ENCODE measurements at places on chromosomes 2 and 18.

- DNase-seq: peak; percentile 77
These were observed 16.1 kb downstream of the WNT10A start for GRCh38 chr2:218896501-218897393.

GRCh38 chr2:121530212-121530705, 421 bp upstream of the RNU4ATAC start:
- DNase-seq: peak; percentile 81

DNA sequence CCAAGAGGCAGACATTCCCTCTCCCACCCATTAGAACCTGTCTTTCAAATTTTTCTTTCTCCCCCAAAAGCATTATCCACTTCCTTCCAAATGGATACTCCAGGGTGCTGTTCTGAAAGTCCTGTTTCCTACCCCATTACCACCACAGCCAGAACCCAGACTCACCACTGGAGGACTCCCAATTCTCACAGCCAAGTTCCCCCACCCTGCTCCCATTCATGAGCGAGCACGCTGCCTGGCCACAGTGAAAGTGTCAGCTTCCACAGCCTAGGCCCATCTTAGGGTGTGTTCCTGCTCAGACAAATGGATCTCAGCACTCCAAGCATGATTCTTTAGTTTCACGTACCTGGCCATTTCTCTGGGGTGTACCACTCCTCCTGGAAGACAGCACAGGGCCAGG, 3.8 kb upstream of the ANKRD53 start:
- no peak for DNase-seq

DNA sequence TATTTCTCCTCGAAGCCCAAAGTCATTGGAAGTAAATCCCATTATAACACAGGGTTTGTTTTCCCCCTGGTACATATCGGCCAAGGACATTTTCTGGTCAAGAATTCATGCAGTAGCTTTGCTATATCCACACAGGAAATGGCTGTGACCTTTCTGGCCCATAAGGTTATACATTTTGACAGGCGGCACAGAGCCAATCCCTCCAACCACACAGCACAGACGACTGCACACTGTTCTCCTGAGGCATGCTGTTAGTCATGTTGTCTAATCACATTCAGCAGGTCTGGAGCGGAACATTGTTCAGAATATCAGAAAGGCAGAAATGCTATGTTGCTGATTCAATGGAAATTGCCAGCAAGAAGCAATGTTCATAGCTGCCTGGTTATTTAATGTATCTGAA, 742.3 kb upstream of the SLC8A1 start:
- DNase-seq: no peak

GRCh38 chr2:227163485-227163997, 464 bp downstream of the COL4A4 start:
- no peak for DNase-seq

Data from stimulated activated CD4-positive, alpha-beta T cell treated with anti-CD3 and anti-CD28 coated beads, TNF-alpha, amount 100 ng/mL, for 4 hours (primary cell).